ENCODE measurements at places on chromosomes 16 and 17.
A peak's percentile ranks its signal among the peaks of the same experiment; 100 is the strongest.

DNA sequence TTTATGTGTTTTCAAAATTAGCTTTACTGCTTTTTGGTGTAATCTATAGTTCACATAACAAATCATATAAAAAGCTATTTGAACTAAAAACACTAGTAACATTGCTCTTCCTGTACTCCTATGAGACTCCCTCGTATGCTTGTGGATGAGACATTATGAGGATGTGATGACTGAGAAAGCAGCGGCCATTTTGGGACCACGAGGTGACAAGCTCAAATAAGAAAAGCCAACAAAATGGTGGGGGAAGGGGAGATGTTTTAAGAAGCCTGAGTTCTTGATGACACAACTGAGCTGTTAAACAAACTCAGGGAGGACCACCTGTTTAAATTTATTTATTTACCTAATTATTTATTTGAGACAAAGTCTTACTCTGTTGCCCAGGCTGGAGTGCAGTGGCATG, 4.5 kb downstream of the CCL18 start:
- no peak for DNase-seq

DNA sequence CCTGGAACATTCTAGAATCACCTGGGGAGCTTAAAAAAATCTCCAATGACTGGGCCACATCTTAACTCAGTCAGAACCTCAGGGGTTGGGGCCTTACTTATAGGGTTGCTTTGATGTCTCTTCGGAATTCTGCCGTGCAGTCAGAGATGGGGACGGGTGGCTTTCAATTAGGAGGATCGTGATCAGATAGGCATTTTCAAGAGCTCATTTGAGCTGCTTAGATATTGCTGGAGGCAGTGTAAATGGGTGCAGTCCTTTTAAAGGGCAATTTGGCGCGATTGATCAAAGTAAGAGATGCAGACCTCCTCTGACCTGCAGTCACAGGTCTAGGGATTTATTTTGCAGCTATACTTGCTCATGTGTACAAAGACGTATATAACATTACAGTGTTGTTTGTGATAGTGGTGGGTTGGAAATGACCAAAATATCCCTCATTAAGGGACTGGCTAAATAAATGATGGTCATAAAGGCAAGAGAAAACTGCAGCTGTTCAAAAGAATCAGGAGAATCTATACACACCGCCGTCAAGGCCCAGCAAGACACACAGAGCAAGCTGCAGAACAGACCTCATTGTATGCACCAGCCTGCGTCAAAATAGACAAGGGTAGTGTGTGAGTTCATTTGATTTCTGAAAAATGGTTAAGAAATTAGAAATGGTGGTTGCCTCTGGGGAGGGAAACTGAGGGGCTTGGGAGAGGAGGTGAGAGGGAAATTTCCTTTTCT, 6.3 kb upstream of the KCNG4 start:
- no peak for DNase-seq

DNA sequence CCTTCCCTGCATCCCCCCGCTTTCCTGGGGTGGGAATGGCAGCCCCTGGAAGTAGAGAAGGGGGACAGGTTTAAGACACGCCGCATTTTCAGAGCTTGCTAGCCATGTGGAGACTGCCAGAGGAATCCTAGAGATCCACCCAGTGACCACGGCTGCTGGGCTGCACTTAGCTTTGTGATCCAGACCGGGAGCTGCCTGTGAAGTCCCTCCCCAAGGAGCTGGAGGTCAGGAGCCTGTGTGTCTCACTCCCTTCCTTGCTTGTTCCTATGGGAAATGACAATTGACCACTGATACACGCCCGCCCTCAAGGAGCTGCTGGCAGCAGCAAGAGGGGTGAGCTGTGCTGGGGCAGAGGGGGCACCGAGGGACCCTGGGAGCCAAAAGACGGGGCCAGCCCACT, 73.7 kb downstream of the SREBF1 start:
- no peak for DNase-seq

- DNase-seq, result no peak
Observed at GRCh38 chr16:12327971-12328726, 351.6 kb downstream of the SNX29 start.

DNA sequence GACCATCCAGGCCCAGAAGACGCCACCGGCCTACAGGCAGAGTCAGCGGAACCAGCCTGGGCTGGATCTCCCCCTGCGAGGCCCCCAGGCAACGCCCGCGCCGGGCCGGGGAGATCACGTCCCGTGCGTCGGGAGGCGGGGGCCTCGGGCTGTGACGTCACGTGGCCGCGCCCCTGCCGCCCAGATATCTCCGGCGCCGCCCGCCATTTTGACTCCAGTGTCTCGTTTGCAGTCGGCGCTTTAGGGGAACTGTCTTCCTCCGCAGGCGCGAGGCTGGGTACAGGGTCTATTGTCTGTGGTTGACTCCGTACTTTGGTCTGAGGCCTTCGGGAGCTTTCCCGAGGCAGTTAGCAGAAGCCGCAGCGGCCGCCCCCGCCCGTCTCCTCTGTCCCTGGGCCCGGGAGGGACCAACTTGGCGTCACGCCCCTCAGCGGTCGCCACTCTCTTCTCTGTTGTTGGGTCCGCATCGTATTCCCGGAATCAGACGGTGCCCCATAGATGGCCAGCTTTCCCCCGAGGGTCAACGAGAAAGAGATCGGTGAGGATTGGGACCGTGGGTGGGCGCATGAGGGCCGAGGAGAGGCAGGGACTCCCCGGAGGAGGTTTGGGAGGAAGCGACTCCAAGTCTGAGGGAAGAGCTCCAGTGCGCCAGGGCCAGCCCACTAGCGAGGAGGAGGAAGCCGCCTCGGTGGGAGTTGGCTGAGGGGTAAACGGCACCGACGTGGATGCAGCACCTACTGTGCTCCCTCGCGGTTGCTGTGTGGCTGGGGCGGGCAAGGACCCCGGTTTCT, at the start of gene WSB1:
WSB1 (plus strand) TSS at position 217 of the 791 bp plus-strand sequence; CDS start at position 499, 282 bp downstream.
- DNase-seq, result peak; percentile 97

- peak; percentile 87 for DNase-seq
Observed at GRCh38 chr17:32627239-32627996, 140.6 kb downstream of the CDK5R1 start.

DNA sequence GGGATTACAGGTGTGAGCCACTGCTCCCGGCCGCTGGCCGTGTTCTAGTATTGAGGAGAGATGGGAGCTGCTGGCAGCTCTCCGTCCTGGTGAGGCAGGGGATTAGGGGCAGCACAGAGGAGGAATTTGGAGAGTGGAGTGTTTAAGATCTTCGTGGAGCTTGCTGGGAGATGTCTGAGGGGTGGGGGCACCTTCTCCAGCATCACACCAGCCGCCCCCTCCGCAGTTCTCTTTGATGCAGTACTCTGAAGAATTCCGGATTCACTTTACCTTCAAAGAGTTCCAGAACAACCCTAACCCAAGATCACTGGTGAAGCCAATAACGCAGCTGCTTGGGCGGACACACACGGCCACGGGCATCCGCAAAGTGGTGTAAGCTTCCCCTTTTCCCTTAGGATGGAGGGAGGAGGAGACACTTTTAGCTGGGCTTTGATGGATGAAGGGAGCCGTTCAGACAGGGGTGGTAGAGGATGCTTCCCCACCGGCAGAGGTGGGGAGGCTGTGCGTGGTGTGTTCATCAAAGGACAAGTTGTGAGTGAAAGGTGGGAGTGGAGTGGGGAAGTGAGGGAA, 11.9 kb downstream of the ITGAM start:
- DNase-seq, result no peak

GRCh38 chr16:31439519-31439918, 3.1 kb downstream of the ZNF843 start:
- DNase-seq, result no peak

DNA sequence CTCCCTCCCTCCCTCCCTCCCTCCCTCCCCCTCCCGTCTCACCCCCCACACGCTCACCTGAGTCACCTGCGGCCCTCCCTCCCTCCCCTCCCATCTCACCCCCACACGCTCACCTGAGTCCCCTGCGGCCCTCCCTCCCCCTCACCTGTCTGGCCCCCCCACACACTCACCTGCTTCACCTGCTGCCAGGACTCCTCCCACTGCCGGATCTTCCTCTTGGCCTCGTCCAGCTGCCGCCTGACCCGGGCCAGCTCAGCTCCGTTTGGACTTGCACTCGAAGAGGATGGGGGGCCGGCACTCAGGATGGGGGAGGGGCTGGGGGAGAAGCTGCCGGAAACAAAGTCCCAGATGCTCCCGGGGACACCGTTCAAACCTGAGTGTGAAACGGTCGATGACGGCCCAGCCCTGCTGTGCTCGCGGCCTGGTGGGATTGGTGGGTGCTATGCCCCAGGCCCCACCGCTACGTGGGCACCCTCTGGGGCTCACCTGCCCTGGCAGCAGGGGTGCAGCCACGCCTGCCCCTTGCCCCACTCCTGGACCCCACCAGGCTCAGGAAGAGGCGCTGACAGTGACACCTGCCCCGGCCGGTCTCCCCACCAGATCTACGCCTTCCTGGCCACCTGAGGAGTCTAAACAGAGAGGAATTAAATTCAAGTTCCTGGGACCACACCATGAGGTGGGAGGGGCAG, 15.9 kb downstream of the GNPTG start:
- DNase-seq, result no peak

- DNase-seq, result no peak
Observed at GRCh38 chr16:77246150-77246549, 46.9 kb downstream of the SYCE1L start.

GRCh38 chr17:40598619-40599467, 33.6 kb upstream of the CCR7 start:
- DNase-seq, result peak; percentile 21

GRCh38 chr17:80137131-80137530, 9.8 kb downstream of the EIF4A3 start:
- no peak for DNase-seq

- peak; percentile 78 for DNase-seq
Observed at GRCh38 chr16:53022374-53022773, 30.3 kb downstream of the CHD9NB start.

DNA sequence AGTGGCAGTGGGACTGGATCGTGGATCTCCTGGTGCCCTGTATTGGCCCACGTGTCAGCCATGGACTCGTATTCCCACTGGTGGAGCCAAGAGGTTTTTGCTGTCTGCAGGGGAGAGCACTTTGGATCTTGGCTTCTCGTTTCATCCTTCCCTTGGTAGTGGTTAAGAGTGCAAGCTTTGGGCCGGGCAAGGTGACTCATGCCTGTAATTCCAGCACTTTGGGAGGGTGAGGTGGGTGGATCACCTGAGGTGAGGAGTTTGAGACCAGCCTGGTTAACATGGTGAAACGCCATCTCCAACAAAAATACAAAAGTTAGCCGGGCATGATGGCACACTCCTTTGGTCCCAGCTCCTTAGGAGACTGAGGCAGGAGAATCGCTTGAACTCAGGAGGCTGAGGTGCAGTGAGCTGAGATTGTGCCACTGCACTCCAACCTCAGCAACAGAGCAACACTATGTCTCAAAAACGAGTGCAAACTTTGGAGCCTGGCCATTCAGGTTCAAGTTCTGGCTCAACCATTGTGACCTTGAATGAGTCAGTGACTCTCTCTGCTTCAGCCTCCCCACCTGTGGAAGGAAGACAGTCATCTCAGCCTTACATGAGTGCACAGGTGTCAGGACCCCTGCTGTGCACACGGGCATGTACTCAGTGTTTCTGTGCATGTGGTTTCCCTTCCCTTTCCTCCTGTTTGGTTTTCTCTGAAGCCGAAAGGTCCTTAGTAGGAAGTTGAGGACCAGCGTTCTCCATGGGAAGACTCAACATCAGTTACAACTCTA, 57.4 kb downstream of the PLCG2 start:
- DNase-seq, result no peak

DNA sequence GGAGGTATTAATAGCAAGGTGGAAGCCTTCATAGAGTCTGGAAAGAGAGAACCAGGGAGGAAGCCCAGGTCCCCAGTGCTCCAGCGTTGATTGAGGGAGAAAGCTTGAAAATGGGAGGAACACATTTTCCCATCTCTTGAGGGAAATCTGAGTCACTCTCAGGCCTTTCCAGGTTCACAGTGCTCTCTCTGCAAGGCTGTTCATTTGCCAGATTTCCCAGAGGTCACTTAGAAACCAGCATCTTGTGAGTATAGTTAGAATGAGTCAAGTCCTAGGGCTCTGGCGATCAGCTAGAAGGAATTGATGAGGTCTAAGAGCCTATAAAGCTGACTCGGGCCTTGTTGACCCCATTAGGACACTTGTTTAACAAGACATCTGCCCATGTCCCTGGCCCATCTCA, 17.7 kb upstream of the ZNF594 start:
- DNase-seq, result peak; percentile 48

- DNase-seq, result peak; percentile 63
Observed at GRCh38 chr16:2388875-2389433, 40.3 kb upstream of the CCNF start.

DNA sequence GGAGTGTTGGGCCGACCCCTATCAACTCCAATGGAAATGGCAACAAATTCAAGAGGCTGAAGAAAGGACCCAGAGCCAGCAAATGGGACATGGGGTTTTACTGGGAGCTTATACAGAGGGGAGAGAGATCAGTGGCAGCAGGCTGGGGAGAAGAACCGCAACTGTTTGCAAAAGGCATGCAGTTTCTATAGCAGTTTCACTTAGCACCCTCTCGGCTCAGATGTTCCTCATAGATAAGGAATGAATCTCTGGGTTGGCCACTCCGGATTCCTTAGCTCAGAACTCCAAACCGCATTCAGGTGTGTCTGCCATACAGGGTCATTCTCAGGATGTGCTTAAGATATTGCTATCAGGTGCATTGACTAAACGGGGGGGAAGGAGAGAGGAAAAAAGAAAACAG, 71.1 kb upstream of the RPL38 start:
- no peak for DNase-seq

DNA sequence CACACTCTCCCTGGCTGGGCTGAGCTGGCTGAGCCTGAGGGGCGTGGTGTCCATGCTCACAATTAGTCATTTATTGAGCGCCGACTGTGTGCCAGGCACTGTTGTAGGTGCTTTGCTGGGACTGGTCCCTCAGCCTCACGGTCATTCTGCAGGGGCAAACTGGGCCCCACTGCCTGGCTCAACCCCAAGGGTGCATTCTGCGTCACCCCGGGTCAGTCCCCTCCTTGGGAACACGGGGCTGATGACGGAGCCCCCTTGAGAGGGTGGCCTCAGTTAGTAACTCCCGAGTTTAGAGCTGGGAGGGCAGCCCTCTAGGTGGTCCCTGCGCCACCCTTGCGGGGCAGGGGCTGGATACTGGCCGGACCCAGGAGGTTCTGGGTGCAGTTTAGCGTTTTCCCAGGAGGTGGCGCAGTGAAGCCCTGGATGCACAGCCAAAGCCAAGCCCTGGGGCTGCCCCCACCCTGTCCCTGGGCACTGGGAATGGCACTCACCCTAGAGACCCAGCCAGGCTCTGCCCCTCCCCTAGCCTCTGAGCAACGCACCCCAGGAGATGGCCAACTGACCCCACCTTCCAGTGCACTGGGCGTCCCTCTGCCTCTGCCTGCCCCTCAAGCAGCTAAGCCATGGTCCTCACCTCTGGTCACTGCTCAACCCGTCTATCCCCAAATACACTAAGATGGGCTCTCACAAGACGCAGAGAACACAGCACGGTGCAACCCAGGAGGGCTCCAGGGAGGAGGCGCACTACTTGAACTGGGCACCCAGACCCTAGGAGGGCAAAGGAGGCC, 243.2 kb upstream of the GSE1 start:
- DNase-seq, result peak; percentile 70

- DNase-seq, result no peak
Observed at GRCh38 chr17:75994802-75995370, 5.8 kb upstream of the CDK3 start.

GRCh38 chr16:569445-570254, at the start of gene PIGQ:
PIGQ (plus strand) TSS chr16:569968; CDS start chr16:574075, 4,107 bp downstream.
- peak; percentile 85 for DNase-seq

Data from astrocyte of the hippocampus (primary cell).